AG09309 (cell line): ENCODE measurements at places on chromosomes 6 and 20.

GRCh38 chr6:49339096-49339495, 124.0 kb downstream of the MMUT start:
- no peak for DNase-seq

DNA sequence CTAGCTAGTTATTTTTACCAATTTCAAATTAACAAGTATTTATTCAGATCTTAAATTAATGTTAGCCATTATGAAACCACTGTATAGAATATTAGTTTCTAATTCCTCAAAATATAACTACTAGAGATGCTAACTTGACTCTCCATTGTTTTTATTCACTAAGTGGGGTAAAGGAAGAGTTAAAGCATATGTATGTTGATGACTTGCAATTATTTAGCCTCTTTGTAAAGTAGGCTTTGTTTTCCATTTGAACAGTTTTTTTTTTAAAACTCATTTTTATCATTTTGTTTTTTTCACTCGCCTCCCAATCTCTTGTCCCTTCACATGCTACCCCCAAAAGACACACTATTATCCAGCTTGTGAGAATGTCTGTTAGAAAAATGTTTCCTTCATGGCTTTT, 3.3 kb downstream of the FAM162B start:
- DNase-seq: no peak

GRCh38 chr6:165401092-165401491, 91.7 kb upstream of the C6orf118 start:
- no peak for DNase-seq

- DNase-seq: no peak
Observed at GRCh38 chr6:160249671-160250070, 8.9 kb downstream of the SLC22A2 start.

DNA sequence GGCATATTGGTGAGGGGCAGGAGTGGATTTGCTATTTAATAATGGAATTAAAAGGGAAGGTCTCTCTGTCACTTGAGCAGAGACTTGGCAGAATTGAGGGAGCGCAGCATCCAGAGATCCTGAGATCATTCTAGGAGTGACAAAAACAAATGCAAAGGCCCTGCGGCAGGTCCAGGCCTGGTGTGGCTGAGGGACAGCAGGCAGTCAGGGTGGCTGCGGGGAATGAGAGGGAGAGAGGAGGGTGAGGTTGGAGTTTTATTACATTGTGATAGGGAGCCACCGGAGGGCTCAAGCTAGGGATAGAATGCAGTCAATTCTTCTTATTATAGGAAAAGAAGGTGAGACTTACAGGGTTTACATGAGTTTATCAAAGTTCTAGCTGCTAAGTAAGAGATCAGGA, 59.5 kb upstream of the PBOV1 start:
- DNase-seq: no peak
